ENCODE measurements at places on chromosomes 5 and 9.

GRCh38 chr5:154197801-154198491 lies 7.4 kb downstream of the GALNT10 start:
- no peak for DNase-seq

DNA sequence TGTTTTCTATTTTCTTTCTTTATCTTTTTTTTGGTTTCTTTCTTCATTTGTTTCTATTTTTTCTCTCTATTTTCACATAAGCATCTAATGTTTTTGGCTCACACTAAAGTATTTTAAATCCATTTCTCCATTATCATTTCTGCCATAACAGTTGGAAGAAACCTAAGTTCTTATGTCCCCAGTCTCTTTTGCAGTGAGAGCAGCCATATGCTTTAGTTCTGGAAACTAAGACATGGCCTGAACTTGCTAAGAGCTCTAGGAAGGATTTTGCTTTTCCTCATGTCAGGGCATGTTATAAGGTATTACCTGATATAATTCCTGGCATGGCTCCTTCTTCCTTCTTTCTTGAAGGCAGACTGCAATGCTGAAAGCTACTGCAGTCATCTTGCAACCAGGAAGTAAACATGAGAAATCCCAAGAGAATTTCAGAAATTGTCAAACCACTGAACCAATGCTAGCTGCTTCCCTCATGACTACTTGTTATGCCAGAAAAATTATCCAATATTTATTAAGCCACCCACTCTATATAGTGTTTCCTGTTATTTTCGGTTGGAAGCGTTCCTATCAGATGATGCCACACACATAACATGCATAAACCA lies 171.1 kb downstream of the TAF11L14 start:
- no peak for DNase-seq

DNA sequence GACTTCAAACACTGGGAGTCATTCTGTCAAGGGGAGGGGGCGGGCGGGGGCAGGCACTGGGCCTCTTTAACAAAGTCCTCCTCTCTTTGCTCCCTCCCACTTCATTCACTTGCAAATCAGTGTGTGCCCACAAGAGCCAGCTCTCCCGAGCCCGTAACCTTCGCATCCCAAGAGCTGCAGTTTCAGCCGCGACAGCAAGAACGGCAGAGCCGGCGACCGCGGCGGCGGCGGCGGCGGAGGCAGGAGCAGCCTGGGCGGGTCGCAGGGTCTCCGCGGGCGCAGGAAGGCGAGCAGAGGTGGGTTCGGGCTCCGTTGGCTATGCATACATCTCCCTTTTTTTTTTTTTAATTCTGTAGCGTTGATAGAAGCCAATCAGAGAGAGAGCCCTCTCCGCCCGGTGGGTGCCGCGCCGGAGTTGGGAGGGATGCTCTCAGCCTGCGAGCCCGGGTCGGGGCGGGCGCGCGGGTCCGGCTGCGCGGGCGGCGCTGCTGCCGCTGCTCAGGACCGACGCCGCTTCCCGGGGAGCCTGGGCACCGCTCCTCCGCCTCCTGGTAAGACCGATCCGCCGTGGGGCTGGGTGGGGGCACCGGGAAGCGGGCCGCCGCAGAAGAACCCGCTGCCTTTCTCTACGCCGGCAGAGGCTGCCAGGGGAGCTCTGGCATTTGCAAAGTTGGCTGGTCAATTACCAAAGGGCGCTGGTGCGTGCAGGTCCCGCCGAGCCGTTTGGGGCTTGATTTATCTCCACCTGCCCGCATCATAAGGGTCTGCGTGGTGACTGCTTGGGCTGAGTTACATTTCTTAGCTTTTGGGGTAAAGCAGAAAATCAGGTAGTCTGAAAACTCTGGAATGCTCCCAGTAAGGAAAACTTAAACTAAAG lies at the start of gene CDH6:
Gene CDH6, plus strand, starts transcription at position 96 of the 877 bp plus-strand sequence. CDS start 73,788 bp downstream, outside the sequence.
- peak; percentile 9 for DNase-seq

- DNase-seq = no peak
Measured at GRCh38 chr9:37398464-37399025, 24.0 kb upstream of the GRHPR start.

GRCh38 chr9:99109522-99109921 lies 4.6 kb downstream of the TGFBR1 start:
- DNase-seq = peak; percentile 81

GRCh38 chr9:81535542-81536241 lies 153.7 kb downstream of the TLE1 start:
- DNase-seq = peak; percentile 73

DNA sequence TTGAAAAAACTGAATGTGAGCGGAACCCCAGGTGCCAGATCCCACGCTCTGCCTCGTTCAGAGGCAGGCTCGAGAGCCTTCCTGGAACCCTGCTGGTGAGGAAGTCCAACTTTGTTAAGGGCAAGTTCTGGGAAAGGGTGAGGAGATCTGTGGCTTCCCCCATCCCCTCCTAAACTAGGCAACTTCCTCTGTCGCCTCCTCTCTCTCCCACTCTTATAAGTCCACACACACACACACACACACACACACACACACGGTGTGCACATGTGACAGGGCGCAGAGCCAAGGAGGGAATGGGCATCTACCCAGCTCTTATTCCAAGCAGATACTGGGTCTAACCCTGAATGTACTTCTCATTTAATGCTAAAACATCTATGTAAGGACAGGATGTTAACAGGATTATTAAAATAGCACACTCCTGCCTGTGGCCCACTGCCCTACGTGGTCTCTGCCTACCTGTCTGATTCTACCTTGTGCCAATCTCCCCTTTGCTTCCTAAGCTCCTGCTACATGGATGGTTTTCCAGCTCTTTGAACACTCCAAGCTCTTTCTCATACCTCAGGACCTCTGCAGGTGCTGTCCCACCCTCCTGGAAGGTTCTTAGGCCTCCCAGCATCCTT lies 72.4 kb upstream of the FBXW11 start:
- DNase-seq = peak; percentile 29

GRCh38 chr9:104835161-104835560 lies 71.2 kb downstream of the NIPSNAP3B start:
- DNase-seq = no peak

GRCh38 chr5:150451594-150451993 lies 2.1 kb upstream of the RPS14 start:
- DNase-seq = no peak

GRCh38 chr5:77066823-77067442 lies 20.2 kb downstream of the ZBED3 start:
- peak; percentile 83 for DNase-seq

GRCh38 chr5:58961631-58962280 lies 378.9 kb downstream of the RAB3C start:
- no peak for DNase-seq

- DNase-seq = peak; percentile 65
Measured at GRCh38 chr9:32551276-32552051, 663 bp upstream of the SMIM27 start.

DNA sequence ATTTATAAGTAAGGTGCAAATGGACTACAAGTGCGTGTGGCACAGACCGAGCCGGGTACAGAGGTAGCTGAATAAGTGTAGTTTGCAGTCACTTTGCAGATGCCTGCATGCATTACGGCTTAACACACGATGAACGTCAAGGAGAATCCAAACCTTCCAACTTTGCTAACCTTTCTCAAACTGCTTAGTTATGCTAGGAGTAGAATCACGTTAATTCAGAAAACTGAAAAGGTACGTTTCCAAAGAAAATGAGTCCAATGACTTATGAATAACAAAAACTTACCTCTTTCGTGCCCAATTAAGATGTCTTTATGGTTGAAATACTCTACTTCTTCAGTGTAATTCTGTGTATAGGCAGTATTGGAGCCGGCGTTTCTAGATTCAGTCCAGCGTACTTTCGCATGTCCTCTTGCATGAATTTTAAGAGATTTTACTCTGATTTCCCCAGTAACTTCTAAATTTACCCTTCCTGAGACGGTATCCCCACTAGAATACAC lies 539 bp downstream of the ARRDC3 start:
- peak; percentile 38 for DNase-seq

- DNase-seq = no peak
Measured at GRCh38 chr5:94184870-94185269, 433.5 kb downstream of the KIAA0825 start.

DNA sequence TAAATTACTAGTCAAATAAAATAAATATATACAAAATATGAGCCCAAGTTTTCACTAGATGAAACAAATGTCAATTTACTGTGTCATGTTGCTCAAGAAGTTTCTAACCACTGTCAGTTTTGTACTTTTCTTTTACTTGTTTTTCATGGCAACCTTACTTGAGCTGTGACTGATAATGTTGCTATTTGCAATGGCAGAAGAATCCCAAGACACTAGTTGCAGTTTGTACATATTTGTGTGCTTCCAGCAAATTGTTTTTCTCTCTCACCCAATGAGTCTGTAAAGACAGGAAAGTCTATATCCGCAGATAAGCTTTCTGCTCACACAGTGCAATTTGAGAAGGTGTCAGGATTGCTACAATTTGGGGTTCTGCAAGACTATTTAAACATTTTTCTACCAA lies 338.6 kb upstream of the PCSK5 start:
- DNase-seq = peak; percentile 1

GRCh38 chr5:133861161-133861737 lies 107.2 kb downstream of the C5orf15 start:
- no peak for DNase-seq

- DNase-seq = peak; percentile 77
Measured at GRCh38 chr5:96978812-96979449, 43.1 kb downstream of the LNPEP start.

- DNase-seq = no peak
Measured at GRCh38 chr9:72407114-72407513, 42.1 kb upstream of the ZFAND5 start.

- peak; percentile 47 for DNase-seq
Measured at GRCh38 chr5:106269252-106269843, 1401.4 kb downstream of the EFNA5 start.

DNA sequence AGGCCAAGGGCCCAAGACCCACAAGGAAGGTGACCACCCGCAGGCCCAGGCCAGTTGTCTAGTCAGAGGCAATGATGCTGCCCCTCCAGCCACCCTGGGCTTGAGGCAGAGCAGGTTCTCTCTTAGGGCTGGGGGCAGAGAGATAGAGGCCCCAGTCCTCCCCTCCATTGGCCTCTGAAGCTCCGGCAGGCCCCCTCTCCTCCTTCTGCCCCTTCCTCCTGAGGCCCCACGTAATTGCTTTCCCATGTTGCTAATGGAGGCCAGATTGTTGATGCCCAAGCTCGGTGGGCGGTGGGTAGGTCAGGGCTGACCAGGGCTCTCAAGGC lies 26.6 kb upstream of the ENHO start:
- DNase-seq = no peak

DNA sequence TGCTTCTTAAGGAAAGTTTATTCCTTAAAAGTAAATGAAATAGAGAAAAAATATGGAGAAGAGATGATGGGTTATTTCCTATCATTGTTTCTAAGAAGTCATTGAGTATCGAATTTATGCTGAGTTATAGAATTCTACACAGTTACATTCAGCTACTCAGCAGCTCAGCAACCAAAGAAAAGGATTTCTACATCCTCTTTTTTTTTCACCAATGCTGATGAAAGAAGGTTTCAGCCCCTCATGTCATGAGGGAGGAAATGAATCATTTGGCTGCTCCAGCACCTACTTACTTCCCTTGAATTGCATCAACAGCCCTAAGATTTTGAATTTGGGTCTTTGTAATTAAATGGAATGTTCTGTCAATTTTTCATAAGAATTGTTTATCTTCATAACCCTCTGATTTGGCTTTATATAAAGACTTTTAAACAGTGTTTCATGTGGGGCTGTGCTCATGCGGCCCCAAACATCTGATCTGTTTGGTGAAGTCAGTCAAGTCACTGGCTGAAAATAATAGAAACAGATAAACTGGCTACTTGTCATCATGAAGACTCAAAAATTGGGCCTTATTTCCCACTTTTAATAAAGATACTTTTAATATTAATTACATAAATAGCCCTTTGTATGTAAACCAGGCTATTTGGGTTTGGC lies 18.5 kb upstream of the SNX2 start:
- peak; percentile 85 for DNase-seq

DNA sequence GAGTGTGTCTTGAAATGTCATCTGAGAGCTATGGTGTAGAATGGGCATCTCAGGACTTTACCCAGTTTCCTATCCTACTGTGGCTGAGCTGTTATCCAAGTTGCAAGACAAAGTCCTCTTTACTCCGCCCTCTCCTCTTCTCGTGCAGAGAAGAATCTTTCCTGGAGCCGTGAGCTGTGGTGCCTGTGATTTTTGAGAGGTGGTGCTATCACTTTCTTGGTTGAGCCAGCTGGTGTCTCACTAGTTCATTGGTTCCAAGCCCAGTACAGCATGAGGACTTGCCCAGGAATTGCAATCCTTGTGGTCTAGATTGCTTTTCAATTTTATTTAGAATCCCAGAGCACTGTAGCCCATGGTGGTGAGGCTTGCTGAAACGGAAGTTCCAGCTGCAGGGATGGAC lies 2300.3 kb downstream of the MAT2B start:
- DNase-seq = no peak

DNA sequence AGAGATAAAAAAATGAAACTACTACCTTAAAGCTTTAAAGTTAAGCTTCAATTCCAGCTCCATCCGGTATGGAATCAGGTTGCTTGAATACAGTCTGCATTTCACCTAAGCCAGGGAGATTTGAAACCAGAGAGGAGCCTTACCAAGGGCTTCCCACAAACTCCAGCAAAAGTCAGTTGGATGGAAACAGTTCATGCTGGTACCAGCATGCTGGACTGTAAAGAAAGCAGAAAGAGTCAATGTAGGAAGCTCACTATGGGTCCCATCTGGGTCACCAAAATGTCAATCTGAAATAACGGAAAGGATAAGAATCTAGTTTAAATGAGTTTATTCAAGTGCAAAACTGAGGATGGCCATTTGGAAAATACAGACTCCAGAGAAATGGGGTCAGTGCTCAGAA lies 65.3 kb downstream of the CDO1 start:
- DNase-seq = no peak

GRCh38 chr9:113992276-113992951 lies 85.7 kb downstream of the AMBP start:
- DNase-seq = no peak

- DNase-seq = no peak
Measured at GRCh38 chr9:73349476-73349875, 197.8 kb downstream of the ANXA1 start.

- no peak for DNase-seq
Measured at GRCh38 chr9:126965077-126965476, 50.5 kb downstream of the RALGPS1 start.

GRCh38 chr5:1199649-1200494 lies 1.5 kb upstream of the SLC6A19 start:
- no peak for DNase-seq

GRCh38 chr5:143593723-143594122 lies 190.2 kb upstream of the NR3C1 start:
- no peak for DNase-seq

DNA sequence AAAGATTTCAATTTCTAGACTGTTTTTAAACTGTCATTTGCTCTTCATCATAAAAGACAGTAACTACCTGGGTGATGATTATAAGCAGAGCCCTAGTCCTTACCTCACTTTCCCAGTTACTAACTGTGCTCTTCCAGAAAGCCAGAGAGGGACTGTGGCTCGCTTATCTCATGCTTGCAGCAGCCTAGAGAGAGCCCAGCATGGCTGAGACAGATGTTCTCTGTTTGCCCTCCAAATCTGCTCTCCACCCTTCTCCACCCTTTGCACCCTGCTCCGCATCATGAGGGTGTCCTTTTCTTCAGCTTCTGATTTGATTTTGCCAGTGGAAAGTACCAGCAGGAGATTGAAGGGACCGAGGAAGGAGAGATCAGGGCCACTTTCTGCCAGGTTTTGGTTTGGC lies 61.2 kb upstream of the SELENOP start:
- DNase-seq = no peak

All from fibroblast of skin of right quadriceps (primary cell).